T-helper 17 cell (primary cell): ENCODE measurements at places on chromosomes 6 and 20.

- DNase-seq: no peak
Observed at GRCh38 chr6:118324116-118324515, 224.0 kb upstream of the PLN start.

DNA sequence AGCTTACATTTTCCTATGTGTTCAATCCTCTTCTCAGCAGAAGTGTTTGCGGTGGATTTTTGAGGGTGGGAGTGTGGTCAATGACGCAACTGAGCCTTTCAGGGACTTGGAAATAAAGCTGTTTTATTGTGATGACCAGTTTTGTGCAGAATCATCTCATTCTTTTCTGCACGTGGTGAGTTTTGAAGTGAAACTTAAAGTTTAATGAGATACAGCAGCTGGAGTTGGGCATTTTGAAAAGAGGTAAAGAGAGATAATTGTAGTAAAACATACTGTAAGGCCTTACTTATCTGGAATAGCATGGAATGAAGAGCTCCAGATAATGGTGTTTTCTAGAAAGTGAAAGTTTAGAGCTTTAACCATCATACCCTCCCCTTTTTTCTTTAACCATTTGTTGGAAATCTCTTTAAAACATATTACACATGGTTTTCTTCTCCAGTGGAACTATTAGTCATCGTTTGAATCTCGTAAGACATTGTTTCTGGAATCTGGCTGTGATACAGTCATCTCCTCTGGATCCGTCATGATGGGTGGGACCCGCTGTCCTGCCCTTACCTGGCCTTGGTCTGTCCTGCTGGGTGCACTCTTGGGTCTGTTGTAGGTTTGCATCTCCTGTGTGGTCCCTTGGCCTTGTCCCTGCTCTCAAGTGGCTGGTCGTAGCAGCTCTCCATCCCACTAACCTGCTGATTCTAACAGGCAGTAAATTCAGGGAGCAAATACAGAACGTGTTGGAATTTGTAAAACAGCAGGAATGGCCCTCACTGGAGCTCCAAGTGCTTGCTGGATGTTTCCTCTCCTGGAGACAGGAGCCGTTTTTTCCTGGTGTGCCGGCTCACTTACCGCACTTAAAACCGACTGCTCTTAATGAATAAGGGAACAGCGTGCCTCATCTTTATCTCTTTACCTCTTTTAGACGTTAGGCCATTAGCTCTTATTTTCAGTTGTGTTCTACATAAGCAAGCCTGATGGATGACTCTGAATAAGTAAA is 29.8 kb downstream of the UST start:
- DNase-seq: no peak

- DNase-seq: no peak
Observed at GRCh38 chr6:158769771-158770432, 49.3 kb downstream of the EZR start.

- no peak for DNase-seq
Observed at GRCh38 chr20:36611625-36612024, 6.0 kb downstream of the RAB5IF start.

- DNase-seq: no peak
Observed at GRCh38 chr20:59731376-59731775, 127.0 kb downstream of the PHACTR3 start.

DNA sequence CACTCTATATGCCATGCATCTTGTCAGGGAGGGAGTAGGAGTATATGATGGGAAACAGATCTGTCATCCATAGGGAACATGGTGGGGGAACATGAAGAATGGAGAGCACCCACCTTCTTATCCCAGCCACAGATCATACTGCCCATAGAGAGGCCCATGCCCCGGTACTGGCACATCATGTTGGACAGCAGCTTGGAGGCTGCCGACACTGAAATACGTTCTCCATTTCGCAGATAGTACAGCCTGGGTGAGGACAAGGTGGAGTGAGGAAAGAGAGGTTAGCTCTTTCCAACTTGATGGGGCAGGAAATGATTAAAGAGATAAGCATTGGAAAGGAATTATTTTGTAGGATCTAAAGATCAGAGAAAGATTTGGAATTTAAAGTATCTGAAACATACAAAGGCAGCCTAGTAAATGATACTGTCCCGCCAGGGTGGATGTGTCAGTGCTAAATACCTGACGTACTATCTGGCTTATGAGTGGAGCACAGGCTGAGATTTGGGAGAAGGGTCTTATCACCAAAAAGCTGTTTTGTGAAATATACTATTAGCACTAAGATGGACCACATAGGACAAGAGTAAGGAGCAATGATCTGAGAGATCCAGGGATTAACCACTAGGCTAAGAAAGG is 1.7 kb downstream of the PSMB8 start:
- DNase-seq: no peak

GRCh38 chr20:3755269-3755668 is 12.3 kb downstream of the ADISSP start:
- no peak for DNase-seq

DNA sequence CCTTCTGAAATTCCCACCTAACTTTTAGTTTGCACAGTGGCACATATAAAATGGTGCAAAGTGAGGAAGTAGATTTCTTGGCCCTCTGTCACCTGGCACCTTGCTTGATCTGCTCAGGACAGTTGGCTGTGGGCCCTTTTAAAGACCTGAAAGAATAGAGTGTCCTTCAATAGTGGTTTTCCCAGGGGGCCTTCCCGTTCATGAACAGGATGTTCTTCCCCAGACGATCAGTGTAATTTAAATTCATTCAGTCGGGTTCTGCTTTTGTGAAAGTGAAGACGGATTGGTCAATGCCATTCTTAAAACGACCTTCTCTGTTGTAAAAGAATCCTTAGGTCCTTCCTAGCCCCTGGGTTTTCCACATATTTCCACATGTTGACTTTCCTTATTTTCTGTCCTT is 178.5 kb downstream of the SASH1 start:
- no peak for DNase-seq

DNA sequence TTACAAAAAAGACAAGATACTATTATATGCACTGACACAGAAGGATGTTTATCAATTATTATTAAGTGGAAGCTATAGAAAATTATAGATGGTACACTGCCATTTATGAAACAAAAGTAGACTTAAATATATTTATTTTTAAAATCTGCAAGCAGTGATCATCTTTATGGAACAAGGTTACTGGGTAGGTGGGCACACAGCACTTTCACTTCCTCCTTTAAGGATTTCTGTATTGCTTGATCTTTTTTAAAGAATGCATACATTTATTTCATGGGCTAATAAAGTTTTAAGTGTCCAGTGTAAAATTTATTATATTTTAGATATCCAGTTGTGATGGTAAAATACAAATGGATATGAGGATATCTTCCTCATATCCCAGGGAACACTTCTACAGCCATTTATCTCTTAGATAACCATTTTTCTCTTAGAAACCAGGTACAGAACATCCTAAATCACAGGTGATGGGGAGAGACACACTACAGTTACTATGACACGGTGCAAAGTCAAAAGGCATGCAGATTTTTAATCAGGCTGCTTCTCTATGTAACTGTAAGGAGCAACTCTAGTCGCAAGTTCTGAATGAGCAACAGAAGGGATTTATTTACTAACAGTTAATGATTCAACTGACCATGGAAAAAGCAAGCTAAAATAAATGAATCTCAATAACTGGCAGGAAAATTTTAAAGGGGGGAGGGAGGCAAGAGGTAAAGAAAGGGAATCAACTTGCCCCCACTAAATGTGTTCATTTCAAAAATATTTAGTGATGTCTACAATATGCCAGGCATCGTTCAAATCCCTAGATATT is 2.2 kb downstream of the FBXL4 start:
- DNase-seq: no peak

DNA sequence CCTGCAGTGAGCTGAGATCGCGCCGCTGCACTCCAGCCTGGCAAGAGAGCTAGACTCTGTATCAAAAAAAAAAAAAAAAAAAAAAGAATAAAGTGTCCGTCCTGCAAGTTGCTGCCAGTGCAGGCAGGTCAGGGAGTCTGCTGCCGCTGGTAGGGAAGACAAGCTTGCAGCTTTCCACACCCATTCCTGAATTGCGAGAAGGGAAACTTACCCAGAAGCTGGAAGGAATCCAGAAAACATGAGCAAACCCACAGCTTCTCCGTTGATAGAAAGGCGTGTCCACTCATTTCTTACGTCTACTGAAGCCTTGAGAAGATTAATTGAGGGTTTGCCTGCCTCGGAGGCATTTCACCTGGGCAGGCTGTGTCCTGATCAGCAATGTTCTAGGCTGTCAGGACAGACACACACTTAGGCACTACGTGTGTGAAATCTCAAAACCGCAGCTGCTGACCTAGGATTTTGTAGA is 61.6 kb upstream of the DSP start:
- no peak for DNase-seq

- no peak for DNase-seq
Observed at GRCh38 chr20:56316051-56316450, 42.7 kb upstream of the FAM210B start.

DNA sequence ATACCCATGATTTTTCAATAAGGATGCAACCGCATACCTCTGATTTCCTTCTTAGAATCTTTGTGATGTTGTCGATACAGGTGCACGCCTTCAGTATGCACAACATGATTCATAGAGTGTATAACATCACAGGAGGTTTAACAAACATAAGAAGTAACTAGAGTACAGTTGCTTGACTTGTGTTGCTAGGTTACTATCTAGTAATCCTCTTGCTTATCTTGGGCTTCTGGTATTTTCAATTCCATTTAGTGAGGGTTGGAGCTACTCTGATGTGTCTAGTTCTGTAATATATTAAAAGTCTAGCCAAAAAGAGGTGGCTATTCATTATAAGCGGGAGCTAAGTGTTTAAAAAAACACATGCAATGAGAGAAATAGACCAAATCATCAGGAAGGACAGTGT is 85.5 kb upstream of the TENT5A start:
- no peak for DNase-seq

GRCh38 chr6:112253841-112254816 is at the start of gene LAMA4:
Gene LAMA4 (minus strand): TSS chr6:112254567. CDS start chr6:112254150, 417 bp downstream.
- DNase-seq: no peak

GRCh38 chr6:104601721-104602120 is 258.0 kb downstream of the HACE1 start:
- no peak for DNase-seq

DNA sequence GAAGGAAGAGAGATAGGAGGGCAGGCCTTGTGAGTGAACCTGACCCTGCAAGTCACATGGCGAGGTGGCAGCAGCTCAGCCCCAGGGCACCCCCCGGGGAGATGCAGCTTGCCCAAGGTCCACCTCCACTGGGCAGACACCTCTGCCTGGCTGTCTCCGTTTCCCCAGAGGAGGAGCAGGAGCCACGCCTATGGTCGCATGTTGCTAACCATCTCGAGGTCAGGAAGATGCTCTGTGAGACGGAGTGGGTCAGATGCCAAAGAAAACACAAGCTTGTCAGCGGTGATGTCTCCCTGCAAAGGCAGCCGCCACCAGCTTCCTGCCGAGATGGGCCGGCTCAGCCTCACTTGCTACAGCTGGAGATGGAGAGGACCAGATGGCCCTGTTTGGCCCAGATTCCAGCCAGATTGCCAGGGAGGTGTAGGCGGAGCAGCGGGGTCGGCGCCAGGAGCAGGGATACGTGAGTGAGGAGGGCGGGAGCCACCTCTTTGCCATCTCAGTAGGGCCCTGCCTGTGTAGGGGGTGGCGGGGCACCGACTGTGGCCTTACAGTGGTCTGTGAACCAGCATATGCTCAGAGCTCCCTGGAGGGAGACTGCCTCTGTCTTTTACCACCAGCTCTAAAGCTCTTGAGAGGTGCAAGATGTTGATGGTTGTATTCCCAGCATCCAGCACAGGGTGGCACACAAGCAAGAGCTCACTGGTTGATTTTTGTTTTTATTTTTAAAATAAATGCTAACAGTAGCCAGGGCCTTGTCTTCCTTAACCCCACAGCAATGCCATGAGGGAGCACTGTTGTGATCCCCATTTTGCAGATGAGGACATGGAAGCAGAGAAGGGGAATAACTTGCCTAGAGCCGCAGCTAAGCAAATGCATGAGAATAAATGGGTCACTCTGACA is 42.9 kb upstream of the FAM83D start:
- no peak for DNase-seq

DNA sequence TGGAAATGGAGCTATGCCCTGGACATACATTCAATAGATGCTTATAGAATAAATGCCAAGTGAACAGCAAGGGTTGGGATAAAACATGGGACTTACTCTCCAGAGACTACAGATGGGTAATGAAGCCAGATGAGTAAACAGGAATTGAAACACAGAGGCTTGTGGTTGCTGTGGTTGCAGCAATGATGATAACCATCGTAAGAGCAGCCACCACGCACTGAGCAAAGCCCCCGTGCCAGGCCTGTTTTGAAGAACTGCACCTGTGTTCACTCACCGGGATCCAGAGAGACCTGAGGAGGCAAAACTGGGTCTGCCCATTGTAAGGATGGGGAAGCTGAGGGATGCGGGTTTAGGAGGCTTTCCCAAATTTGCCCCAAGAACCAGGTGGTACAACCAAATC is 431.1 kb upstream of the CDH4 start:
- no peak for DNase-seq

- DNase-seq: no peak
Observed at GRCh38 chr6:150177952-150178520, 35.2 kb downstream of the PPP1R14C start.

DNA sequence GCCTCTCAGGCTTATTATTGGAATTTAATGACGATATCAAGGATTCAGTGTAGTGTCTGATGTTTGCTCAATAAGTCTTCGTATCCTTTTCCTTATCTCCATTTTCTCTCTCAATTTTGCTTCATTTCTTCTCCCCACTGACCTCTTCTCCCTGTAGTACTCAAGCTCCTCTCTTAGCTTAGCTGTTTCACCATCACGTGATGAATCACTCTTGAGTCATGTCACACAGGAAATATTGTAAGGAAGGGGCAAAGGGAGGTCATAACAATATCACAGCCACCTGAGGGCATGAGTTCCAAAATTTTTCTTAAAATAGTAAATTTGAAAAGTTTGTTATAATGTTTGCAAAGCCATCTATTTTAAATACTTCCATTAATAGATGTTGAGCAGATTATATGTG is 392.2 kb upstream of the MARCKS start:
- no peak for DNase-seq

GRCh38 chr20:5674176-5674660 is 76.0 kb upstream of the SHLD1 start:
- no peak for DNase-seq

- no peak for DNase-seq
Observed at GRCh38 chr6:137894779-137895385, 27.8 kb downstream of the TNFAIP3 start.

DNA sequence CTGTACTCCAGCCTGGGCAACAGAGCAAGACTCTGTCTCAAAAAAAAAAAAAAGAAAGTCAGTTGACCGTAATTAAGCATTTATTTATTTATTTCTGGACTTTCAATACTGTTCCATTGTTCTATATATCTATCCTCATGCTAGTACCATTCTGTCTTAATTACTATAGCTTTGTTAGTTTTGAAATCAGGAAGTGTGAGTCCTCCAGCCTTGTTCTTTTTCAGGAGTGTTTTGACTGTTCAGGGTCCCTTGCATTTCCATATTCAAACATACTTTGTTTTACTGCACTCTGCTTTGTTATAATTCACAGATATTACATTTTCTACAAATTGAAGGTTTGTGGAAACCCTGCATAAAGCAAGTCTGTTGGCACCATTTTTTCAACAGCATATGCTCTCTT is 36.7 kb upstream of the ASXL1 start:
- DNase-seq: no peak

- DNase-seq: no peak
Observed at GRCh38 chr20:63829603-63829944, 1.5 kb downstream of the ZBTB46 start.

GRCh38 chr20:57040924-57041323 is 225.5 kb downstream of the BMP7 start:
- DNase-seq: no peak

GRCh38 chr6:27800731-27801373 is 111.3 kb downstream of the OR2B2 start:
- no peak for DNase-seq

GRCh38 chr6:88575536-88575935 is 387.9 kb downstream of the RNGTT start:
- no peak for DNase-seq
